Kidney glomerular epithelial cell (primary cell): ENCODE measurements at places on chromosomes 7 and 10.
A peak's percentile ranks its signal among the peaks of the same experiment; 100 is the strongest.

GRCh38 chr7:92325173-92325572 lies 79.4 kb downstream of the ANKIB1 start:
- no peak for DNase-seq

DNA sequence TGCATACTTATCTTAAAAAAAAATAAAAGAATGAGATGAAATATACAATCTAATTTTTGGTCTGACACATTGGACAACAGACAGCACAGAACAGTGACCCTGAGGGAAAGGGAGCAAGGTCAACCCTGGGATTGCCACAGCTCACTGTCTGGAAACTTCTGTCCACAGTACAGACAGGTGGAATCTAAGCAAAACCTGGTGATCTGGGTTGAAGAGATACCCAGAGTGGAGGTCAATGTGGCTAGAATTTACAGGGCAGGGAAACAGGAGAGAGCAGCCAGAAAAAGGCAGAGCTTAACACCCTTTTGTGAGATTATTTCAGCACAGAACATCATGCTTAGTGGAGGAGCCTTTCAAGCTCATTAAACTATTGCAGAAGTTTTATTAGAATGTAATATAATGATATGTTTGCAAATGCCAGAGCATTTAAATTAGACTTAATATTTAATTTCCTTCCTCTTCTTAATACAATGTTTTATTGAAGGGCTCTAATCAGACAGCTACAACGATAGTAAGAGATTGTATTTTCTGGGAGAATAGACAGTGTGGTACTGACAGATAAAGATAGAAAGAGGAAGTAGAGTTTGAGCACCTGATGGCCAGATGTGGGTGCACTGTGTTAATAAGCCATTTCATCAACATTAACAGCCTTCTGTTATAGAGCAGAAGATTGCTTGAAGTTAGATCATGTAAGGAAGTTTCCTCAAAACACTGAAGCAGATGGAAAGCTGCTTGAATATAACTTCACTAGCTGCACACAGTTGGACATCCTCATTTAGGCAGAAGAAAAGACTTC lies 309.4 kb downstream of the HGF start:
- no peak for DNase-seq

GRCh38 chr7:134443396-134444070 lies 15.4 kb downstream of the AKR1B1 start:
- no peak for DNase-seq

GRCh38 chr10:80156216-80156615 lies 23.7 kb downstream of the PLAC9 start:
- no peak for DNase-seq

- no peak for DNase-seq
Observed at GRCh38 chr10:97502916-97503315, 4.2 kb downstream of the UBTD1 start.

GRCh38 chr7:79462390-79462789 lies 8.9 kb upstream of the MAGI2 start:
- DNase-seq: no peak

DNA sequence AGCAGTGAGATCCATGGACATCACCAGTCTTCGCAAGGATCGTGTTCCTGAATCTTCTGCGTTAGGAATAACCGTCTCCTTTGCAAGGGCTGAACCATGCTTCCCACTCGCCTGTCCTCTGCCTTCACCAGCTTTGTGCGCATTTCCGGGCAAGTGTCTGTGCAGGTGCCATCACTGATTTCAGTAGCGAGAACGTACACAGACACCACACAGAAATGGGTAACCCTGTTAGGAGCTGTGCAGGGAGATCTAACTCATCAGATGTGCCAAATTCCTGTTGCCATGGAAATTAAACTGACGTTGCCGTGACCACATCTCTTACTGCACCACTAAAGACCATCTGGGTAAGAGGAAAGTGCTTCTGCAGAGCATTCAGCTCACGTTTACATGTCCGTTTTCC lies 146.3 kb downstream of the DIP2C start:
- DNase-seq: no peak

DNA sequence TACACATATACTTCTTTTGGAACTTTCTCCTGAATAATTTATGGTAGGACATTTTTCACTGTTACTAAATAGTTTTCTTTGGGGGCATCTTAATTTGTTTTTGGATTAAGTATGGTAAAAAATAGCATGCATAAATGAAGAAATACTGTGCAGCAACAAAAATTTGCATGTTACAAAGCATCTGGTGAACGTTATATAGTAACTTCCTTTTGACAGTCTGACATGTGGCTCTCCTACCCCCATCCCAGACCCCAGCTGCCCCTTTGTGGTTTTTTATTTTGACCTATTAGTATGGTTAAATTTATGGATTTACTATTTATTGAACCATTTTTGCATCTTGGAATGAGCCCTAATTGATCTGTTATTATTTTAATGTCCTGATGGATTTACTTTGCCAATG lies 9.9 kb downstream of the TASOR2 start:
- no peak for DNase-seq

- DNase-seq: no peak
Observed at GRCh38 chr7:1260244-1260635, 27.6 kb downstream of the UNCX start.

GRCh38 chr7:92782236-92782635 lies 54.1 kb downstream of the CDK6 start:
- no peak for DNase-seq

DNA sequence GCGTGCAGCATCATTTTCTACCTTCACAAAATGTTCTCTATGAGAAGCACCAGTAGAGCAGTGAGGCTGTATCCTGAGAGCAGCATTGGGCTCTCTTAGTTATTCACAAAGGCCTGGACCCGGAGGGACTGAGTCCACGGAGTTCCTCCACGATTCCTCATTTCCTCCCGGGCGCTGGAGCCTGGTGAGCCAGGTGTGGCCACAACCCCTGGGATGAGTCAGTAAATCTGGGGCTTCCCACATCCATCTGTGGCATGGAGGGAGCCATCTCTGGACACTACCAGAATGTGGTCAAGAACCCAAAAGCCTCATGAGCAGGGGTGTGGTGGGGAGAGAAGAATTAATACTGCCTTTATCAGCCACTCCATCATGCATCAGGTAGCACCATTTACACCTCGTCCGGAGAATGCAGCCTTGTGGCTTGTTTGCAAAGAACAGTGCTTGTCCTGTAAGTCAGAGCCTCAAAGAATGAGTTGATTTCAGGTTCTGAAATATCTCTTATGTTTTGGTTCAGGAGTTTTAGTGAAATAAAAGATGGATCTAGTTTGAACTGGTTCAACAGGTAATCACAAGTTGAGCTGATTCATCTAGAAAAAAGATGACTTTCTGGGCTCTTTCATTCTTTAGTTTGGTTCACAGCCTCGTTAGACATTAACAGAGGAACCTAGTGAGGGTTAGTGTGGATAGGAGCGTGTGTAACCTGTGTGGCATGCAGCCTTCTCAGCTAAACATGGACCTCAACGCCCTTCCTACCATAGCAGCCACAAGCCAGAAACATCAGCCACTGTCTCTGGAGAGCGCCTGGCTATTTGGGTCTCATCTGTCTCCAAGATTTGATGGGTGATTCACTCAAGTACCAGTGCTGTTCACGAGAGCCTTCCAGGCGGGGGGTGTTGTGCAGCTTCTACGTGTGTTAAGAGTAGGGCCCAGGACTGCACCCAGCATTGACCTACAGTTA lies 95.2 kb downstream of the WDR37 start:
- peak; percentile 90 for DNase-seq
